Hepatocyte (in vitro differentiated cells): ENCODE measurements at places on chromosomes 3 and 15. TPM values are rescaled to one million over a fixed set of nuclear protein-coding genes. Genes with fewer than 3 reads are reported as not detected.

The GRAMD1C gene
- total RNA-seq, result 2.8 TPM in 2 replicates

The NMNAT3 gene
- total RNA-seq, result 8.3 and 12.3 TPM in 2 replicates

The PLEKHO2 gene
- 12.4 and 12.7 TPM in 2 replicates for total RNA-seq

The CFAP100 gene
- total RNA-seq, result not detected in 2 replicates

DNA sequence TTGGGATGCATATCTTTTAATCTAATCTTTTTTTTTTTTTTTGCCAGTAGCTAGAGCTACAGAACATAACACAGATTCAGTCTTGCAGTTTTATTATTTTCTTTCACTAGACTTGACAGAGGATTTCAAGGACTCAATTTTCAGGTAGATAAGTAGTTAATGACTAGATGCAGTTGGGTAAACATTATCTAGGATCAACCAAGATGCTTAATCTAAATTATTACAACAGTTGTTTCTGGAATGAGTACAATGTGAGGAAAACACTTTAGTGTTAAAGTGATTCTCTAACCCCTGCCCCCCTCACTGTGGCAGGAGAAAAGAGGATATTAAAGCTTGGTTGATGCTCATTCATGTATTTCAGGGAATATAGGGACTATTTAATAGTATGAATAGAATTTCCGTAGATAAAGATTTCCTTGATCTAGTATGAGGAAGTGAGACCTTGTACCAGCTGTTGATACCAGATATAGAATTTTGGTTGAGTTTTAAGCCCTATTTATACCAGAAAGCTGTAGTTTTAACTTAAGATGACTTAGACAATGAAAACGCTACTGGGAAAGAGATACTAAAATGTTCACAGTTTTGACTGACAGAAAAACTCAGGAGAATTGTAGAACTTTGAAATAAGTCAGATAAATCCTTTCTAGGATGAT is 389.0 kb upstream of the C2CD4B start:
- DNase-seq, result no peak

GRCh38 chr15:29139072-29139471 is 130.6 kb downstream of the NSMCE3 start:
- no peak for DNase-seq
